ENCODE measurements at places on chromosomes 11 and 22.

DNA sequence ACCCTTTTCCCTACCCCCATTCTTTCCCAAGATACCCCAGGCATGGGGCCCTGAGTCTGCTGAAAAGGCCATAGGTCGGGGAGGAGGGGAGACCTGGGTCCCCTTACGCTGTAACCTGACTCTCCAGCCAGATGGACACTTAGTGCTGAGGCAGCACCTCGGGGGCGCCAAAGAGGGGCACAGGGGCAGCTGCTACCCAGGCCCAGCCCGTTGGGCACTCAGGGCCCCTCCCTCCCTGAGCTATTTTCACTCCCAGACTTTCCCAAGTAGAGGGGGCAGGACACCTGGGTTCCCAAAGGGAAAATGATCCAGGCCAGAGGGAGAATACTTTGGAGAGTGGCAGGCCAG is 933 bp downstream of the ACTN3 start:
- no peaks in the 10 kb centered on the region for H3K36me3 ChIP-seq
- no peak for DNase-seq
- H3K27ac ChIP-seq: peak overlapping the region; percentile 44
- H3K4me1 ChIP-seq: no peaks in the 10 kb centered on the region

DNA sequence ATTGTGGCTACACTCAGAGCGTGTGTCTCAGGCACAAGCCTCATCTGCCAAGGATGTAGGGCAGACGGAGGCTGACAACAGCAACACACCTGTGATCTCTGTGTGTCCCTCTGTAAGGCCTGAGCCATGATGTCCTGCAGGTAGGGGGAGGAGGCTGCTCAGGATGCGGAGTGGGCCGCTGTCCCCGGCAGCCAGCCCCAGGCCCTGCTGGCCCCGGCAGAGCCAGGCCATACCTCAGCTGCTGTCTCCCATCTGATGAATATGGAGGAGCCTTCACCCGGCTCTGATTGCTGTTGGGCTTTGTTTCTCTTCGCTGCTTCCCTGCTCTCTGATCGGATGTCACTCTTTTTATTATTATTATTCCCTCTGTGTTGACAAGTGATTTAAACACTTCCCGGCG is 83.6 kb upstream of the NCAM1 start:
- DNase-seq: no peak
- H3K27me3 ChIP-seq: no peaks in the 10 kb centered on the region
- H3K4me3 ChIP-seq: no peak overlapping the region
- H3K36me3 ChIP-seq: no peaks in the 10 kb centered on the region
- H3K27ac ChIP-seq: no peak overlapping the region

DNA sequence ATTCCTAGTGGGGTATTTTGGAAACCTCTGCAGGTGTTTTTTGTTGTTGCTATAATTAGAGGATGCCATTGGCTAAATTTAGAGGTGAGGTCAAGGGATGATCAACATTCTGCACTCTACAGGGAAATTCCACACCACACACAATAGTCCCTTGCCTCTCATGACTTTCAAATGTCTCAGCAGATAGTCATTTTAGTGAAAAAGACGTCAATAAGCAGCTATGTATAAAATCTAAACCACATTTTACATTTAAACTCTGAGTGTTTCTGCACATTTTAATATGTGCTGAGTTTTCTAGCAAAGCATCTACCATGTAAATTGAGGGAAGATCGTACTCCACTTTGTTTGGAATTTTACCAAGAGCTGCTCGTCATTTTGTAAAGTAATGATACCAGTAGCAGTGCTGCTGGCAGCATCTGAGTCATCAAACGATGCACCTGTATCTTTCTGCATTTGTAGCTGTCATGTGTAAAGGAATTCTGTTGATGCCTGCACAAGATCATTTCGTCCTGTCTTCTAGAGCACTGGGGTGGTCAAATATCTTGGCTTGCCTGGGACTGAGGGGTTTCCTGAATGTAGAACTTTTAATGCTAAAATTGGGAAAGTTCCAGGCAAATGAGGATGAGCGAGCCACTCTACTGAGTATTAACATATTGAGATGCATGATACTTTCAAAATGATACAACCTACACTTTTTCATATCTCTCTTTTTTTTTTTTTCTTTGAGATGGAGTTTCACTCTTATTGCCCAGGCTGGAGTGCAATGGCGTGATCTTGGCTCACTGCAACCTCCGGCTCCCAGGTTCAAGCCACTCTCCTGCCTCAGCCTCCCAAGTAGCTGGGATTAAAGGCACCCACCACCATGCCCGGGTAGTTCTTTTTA is 414.5 kb upstream of the SYN3 start:
- DNase-seq: no peak
- no peaks in the 10 kb centered on the region for H3K27me3 ChIP-seq

GRCh38 chr11:32435942-32436750 is 807 bp upstream of the WT1 start:
- no peak overlapping the region for H3K4me3 ChIP-seq
- peaks cover 4% of the 10 kb centered on the region for H3K4me1 ChIP-seq

GRCh38 chr11:83011333-83012167 is 60.1 kb downstream of the RAB30 start:
- H3K4me3 ChIP-seq: no peak overlapping the region
- no peaks in the 10 kb centered on the region for H3K27me3 ChIP-seq
- DNase-seq: no peak

GRCh38 chr11:42234451-42234951 is 775.0 kb upstream of the LRRC4C start:
- no peak for DNase-seq
- no peak overlapping the region for H3K27ac ChIP-seq
- H3K4me1 ChIP-seq: no peaks in the 10 kb centered on the region
- no peaks in the 10 kb centered on the region for H3K27me3 ChIP-seq
- no peaks in the 10 kb centered on the region for H3K36me3 ChIP-seq
- H3K4me3 ChIP-seq: no peak overlapping the region

DNA sequence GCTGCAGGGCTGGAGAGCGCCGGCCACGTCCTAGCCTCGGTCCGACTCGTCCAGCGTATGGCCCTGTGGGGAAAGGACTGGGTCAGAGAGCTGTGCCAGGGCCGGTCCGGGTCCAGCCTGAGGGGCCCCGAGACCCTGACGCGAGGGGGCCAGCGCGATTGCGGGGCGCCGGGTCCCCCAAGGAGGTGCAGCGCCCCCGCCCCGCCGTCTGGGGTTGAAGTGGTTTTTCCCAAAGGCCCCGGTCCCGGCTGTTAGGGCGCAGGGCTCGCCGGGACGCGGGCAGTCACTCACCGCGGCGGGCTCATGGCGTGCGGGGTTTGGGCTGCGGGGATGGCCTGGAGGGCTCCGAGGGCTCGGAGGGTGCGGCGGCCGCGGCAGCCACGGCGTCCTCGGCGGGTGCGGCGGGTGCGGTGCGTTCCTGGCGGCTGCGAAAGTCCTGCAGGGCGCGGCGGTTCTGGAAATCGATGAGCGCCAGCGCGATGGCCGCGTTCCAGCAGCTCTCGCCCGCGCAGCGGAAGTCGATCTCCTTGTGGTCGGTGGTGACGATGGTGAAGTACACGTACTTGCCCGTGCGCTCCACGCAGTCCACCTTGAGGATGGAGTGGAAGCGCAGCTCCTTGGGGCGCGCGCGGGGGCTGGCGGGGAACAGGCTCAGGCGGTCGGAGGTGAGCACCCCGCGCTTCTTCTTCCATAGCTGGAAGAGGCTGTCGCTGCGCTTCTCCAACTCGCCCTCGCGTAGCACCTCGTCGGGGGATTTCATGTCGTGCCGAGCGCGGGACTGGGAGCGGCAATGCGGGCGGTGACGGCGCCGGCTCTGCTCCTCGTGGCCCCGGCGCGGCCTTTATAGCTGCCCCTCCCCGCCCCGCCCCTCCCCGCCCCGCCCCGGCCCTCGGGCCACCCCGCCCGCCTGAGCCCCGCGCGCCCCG is at the start of gene PHLDA2:
Gene PHLDA2, minus strand, starts transcription at position 816 of the 926 bp plus-strand sequence. Its CDS starts 56 bp downstream, at position 760.
- H3K27me3 ChIP-seq: no peaks in the 10 kb centered on the region
- peak within 1 kb of the TSS; percentile 48 for H3K4me3 ChIP-seq
- no peaks in the 10 kb centered on the region for H3K36me3 ChIP-seq
- H3K4me1 ChIP-seq: peaks cover 12% of the 10 kb centered on the region
- peak; percentile 64 for DNase-seq

- H3K4me1 ChIP-seq: peaks cover 7% of the 10 kb centered on the region
- no peak for DNase-seq
- no peaks in the 10 kb centered on the region for H3K27me3 ChIP-seq
- peak overlapping the region; percentile 92 for H3K27ac ChIP-seq
- no peaks in the 10 kb centered on the region for H3K36me3 ChIP-seq
- peak overlapping the region; percentile 40 for H3K4me3 ChIP-seq
Observed at GRCh38 chr11:1573077-1573902, 1.2 kb upstream of the DUSP8 start.

DNA sequence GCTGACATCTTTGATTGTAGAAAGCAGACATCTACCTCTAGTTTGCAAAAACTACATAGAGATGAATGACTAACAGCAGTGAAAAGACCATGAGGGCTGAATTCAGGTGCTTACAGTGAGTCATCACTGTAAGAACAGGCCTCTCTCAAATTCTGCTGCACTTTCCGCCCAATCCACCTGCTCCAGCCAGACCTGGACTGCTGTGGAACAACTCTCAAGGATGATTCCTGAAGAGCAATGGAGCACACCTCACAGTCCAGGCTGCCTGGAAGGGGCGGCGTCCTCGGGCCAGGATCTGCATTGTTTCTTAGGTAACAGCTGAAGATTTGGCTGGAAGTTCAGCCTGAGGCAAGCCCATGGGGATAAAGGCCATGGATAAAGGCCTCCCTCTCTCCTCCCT is 15.1 kb downstream of the APOL2 start:
- no peaks in the 10 kb centered on the region for H3K4me1 ChIP-seq
- H3K27me3 ChIP-seq: no peaks in the 10 kb centered on the region
- no peak for DNase-seq
- H3K36me3 ChIP-seq: no peaks in the 10 kb centered on the region

- H3K27me3 ChIP-seq: no peaks in the 10 kb centered on the region
- H3K27ac ChIP-seq: peak overlapping the region; percentile 98
- H3K4me3 ChIP-seq: peak overlapping the region; percentile 93
- H3K4me1 ChIP-seq: no peaks in the 10 kb centered on the region
- no peak for DNase-seq
Observed at GRCh38 chr22:31106001-31106571, 1.3 kb downstream of the SELENOM start.

DNA sequence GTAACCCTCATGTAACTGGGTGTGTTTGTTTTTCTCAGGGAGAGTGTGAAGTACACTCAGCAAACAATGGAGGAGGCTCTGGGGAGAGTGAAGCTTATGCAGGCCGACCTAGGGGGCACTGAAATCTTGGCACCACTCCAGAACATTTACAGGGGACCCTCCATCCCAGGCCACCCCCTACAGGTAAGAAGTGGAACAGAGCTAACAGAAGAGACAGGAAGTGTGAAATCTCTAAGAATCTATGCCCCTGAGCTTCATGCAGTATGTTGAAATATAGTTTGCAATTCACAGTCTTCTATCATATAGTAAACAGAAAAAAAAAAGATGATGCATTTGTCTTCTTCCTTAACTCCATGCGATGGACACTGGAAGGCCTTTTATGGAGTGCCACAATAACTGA is 8.4 kb downstream of the VWA5A start:
- no peaks in the 10 kb centered on the region for H3K36me3 ChIP-seq
- no peak for DNase-seq
- H3K27ac ChIP-seq: no peak overlapping the region
- no peak overlapping the region for H3K4me3 ChIP-seq

- H3K36me3 ChIP-seq: peaks cover 20% of the 10 kb centered on the region
- no peaks in the 10 kb centered on the region for H3K4me1 ChIP-seq
- no peak overlapping the region for H3K4me3 ChIP-seq
- DNase-seq: no peak
- H3K27me3 ChIP-seq: no peaks in the 10 kb centered on the region
Observed at GRCh38 chr22:36304429-36304828, 51.5 kb downstream of the APOL1 start.

GRCh38 chr11:121337740-121338272 is 45.2 kb downstream of the SC5D start:
- H3K27me3 ChIP-seq: no peaks in the 10 kb centered on the region
- H3K4me3 ChIP-seq: no peak overlapping the region
- no peaks in the 10 kb centered on the region for H3K4me1 ChIP-seq
- H3K27ac ChIP-seq: peak overlapping the region; percentile 63
- H3K36me3 ChIP-seq: no peaks in the 10 kb centered on the region

GRCh38 chr22:49100316-49100715 is 727.4 kb downstream of the BRD1 start:
- H3K4me3 ChIP-seq: no peak overlapping the region
- H3K36me3 ChIP-seq: no peaks in the 10 kb centered on the region
- no peak overlapping the region for H3K27ac ChIP-seq

DNA sequence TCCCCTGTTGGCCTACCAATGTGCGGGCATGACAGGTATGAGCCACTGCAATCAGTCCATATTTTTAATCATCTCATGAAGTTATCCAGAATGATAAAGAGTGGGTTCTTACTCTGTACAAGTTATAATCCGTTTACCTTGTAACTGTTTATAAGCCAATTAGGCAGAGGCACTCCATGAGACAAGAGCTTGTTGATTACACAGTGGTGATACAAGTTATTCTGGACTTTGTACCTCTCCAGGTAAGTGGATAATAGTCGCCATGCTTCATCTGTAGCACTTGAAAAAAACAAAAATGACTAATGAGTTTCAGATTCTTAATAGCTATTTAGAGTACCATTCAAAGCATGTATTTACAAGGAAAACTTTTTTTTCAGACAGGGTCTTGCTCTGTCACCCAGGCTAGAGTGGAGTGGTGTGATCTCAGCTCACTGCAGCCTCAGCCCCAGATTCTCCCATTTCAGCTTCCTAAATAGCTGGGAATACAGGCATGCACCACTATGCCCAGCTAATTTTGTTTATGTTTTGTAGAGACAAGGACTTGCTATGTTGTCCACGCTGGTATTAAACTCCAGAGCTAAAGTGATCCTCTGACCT is 17.7 kb upstream of the FNBP4 start:
- H3K36me3 ChIP-seq: no peaks in the 10 kb centered on the region
- DNase-seq: no peak
- no peaks in the 10 kb centered on the region for H3K4me1 ChIP-seq
- no peaks in the 10 kb centered on the region for H3K27me3 ChIP-seq

DNA sequence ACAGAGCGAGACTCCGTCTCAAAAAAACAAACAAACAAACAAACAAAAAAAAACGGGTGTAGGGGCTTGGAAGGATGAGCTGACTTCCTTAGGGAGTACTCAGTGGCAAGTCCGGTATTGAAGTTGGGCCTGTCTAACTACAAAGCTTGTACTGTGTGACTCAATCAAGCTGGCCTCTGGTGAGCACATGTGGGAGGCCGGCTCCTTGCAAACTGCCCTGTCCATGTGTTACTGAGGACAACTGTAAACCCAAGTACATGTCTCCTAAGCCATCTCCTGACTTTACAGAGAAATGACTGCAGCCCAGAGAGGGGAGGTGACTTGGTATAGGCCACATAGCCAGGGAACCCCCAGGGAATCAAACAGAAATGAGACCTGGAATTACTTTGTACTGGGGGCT is 11.6 kb downstream of the RIBC2 start:
- no peaks in the 10 kb centered on the region for H3K36me3 ChIP-seq
- H3K4me3 ChIP-seq: no peak overlapping the region
- H3K27me3 ChIP-seq: no peaks in the 10 kb centered on the region
- H3K4me1 ChIP-seq: no peaks in the 10 kb centered on the region

- H3K36me3 ChIP-seq: no peaks in the 10 kb centered on the region
- no peak for DNase-seq
- H3K4me1 ChIP-seq: no peaks in the 10 kb centered on the region
- no peak overlapping the region for H3K27ac ChIP-seq
- no peak overlapping the region for H3K4me3 ChIP-seq
- H3K27me3 ChIP-seq: no peaks in the 10 kb centered on the region
Observed at GRCh38 chr11:111429066-111429506, 50.0 kb upstream of the POU2AF1 start.

Data from breast epithelium (tissue), 4 donors.